CD8-positive, alpha-beta memory T cell (primary cell): ENCODE measurements at places on chromosomes 11 and 22.
A peak's percentile ranks its signal among the peaks of the same experiment; 100 is the strongest.

DNA sequence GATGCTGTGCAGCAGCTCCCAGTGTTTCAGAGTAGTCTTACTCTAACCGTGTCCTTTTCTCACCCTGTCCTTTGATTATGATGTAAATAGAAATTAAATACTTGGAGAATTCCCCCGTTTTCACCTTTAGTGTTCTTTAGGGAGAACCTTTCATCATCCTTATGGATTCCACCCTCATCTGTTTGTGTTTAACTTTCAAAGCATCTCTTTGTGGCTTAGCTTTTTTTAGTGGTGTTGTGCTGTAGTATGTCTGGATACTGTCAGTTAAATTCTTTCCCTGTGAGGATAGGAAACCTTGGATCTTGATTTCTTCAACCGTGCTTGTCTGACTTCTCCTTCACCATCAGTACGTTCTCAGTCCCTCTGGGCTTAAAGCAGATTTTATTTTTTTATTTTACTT lies 48.5 kb downstream of the PPP6R3 start:
- peaks cover 9% of the 10 kb centered on the region for H3K36me3 ChIP-seq
- no peaks in the 10 kb centered on the region for H3K27me3 ChIP-seq
- DNase-seq, result no peak
- no peak overlapping the region for H3K4me3 ChIP-seq
- H3K4me1 ChIP-seq, result peaks cover 35% of the 10 kb centered on the region

GRCh38 chr11:94183886-94184264 lies 55.2 kb downstream of the PANX1 start:
- DNase-seq, result no peak
- no peak overlapping the region for H3K27ac ChIP-seq
- H3K4me3 ChIP-seq, result no peak overlapping the region
- no peaks in the 10 kb centered on the region for H3K27me3 ChIP-seq
- peaks cover 7% of the 10 kb centered on the region for H3K36me3 ChIP-seq

DNA sequence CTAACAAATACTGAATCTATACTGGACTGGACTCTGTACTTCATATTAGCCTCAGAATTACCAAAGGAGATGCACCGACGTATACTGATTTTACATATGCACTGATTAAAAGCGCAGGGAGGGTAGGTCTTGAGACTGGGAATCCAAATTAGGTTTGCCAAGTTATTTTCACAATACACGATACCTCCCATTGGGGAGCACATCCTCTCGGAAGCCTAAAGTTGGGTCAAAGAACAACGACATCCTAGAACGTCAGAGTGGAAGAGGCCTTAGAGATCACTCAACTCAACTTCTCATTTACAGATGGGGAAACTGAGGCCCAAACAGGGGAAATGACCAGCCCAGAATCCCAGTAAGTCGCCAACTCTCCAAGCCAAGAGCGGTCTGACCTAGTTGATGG lies 626 bp downstream of the DNAL4 start:
- no peak for DNase-seq
- H3K36me3 ChIP-seq, result no peaks in the 10 kb centered on the region
- peak overlapping the region; percentile 44 for H3K4me3 ChIP-seq
- peak overlapping the region; percentile 76 for H3K27ac ChIP-seq

DNA sequence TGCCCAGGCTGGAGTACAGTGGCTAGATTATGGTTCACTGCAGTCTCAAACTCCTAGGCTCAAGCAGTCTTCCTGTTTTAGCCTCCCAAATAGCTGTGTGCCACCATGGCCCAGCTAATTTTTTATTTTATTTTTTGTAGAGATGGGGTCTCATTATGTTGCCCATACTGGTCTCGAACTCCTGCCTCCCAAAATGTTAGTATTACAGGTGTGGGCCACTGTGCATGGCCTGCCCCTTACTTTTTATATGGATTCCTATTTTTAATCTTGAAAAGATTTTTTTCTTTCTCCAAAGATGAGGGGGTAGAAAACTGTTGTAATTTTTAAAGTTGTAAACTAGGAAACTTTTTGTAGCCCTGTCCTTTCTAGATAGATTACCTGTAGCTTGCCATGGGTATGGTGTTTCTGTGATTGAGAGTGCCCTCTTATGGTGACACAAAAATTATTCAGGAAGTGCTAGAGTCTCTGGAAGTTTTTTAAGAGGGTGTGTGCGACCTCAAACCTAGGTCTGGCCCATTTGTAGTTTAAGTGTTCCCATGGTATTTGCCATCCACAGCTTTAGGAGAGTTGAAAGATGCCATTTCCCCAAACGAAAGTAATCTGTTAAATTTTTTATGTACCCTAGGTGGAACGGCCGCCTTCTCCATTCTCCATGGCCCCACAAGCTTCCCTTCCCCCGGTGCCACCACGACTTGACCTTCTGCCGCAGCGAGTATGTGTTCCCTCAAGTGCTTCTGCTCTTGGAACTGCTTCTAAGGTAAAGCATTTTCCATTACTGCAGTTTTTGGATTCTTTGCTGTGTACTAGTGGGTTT lies 32.4 kb downstream of the MCAM start:
- DNase-seq, result no peak
- H3K36me3 ChIP-seq, result peaks cover 19% of the 10 kb centered on the region
- no peaks in the 10 kb centered on the region for H3K27me3 ChIP-seq

- H3K4me1 ChIP-seq, result peaks cover 37% of the 10 kb centered on the region
- no peaks in the 10 kb centered on the region for H3K36me3 ChIP-seq
- no peak overlapping the region for H3K4me3 ChIP-seq
- H3K27me3 ChIP-seq, result peaks cover 19% of the 10 kb centered on the region
- peak; percentile 69 for DNase-seq
Measured at GRCh38 chr11:723120-723883, 17.3 kb downstream of the EPS8L2 start.

DNA sequence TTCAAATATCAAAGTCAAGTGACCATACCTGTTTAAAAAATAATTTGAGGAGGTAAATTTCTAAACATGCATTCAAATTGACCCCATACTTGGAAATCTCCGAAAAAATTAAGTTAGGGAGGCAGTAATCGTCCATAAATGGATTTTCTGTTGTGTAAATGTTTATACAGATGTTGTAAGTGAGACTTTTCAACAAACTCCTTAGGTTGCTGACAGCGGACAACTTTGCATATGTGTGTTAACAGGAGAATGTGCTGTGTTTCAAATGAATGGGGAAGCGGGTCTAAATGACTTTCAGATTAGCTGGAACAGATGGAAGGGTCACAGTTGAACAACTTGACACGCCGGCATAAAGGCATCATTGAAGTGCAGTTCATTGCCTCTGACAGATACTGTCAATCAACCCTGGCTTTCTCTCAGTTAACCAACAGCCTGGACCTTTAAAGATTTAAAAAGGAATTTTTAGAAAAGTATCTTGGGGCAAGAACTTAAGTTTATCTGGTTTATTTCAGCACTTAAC lies 98.2 kb upstream of the DBX1 start:
- no peak for DNase-seq
- H3K27ac ChIP-seq, result no peak overlapping the region
- H3K4me1 ChIP-seq, result no peaks in the 10 kb centered on the region
- no peaks in the 10 kb centered on the region for H3K36me3 ChIP-seq
- no peak overlapping the region for H3K4me3 ChIP-seq

GRCh38 chr11:65084598-65085375 lies 765 bp downstream of the ZFPL1 start:
- peaks cover 26% of the 10 kb centered on the region for H3K4me1 ChIP-seq
- DNase-seq, result no peak
- peak overlapping the region; percentile 91 for H3K27ac ChIP-seq
- peaks cover 13% of the 10 kb centered on the region for H3K36me3 ChIP-seq
- peak overlapping the region; percentile 86 for H3K4me3 ChIP-seq

GRCh38 chr22:25655371-25655935 lies 86.5 kb upstream of the MYO18B start:
- no peaks in the 10 kb centered on the region for H3K4me1 ChIP-seq
- H3K4me3 ChIP-seq, result no peak overlapping the region
- DNase-seq, result no peak
- H3K27ac ChIP-seq, result no peak overlapping the region
- H3K27me3 ChIP-seq, result no peaks in the 10 kb centered on the region

- no peak overlapping the region for H3K27ac ChIP-seq
- no peak for DNase-seq
- H3K4me3 ChIP-seq, result no peak overlapping the region
- H3K4me1 ChIP-seq, result no peaks in the 10 kb centered on the region
- no peaks in the 10 kb centered on the region for H3K36me3 ChIP-seq
Measured at GRCh38 chr11:119571311-119571710, 148.3 kb upstream of the THY1 start.

- H3K27ac ChIP-seq, result no peak overlapping the region
- no peaks in the 10 kb centered on the region for H3K27me3 ChIP-seq
- peak overlapping the region; percentile 50 for H3K4me3 ChIP-seq
- DNase-seq, result no peak
Measured at GRCh38 chr11:440065-441042, 1.5 kb downstream of the ANO9 start.

DNA sequence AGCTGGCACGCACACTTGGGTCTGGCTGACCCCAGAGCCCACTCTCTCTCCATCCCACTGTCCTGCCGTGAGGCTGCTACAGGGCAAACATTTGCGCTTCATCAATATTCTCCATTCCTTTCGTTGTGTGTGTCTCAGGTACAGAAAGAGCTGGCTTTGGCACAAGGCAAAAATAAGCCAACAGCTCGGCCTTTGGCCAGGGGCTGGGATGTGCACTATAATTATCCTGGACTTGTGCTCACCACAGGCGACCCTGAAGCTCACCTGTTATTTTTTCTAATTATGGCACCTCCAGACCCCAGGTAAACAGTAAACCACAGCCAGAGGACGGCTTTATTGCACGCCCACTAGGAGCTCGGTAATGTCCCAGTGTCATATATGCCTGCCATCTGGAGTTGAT lies 10.9 kb downstream of the ZMAT5 start:
- no peak overlapping the region for H3K4me3 ChIP-seq
- H3K27ac ChIP-seq, result no peak overlapping the region
- H3K36me3 ChIP-seq, result no peaks in the 10 kb centered on the region
- no peaks in the 10 kb centered on the region for H3K27me3 ChIP-seq
- H3K4me1 ChIP-seq, result peaks cover 8% of the 10 kb centered on the region

GRCh38 chr11:61713906-61714305 lies 33.7 kb downstream of the DAGLA start:
- no peak for DNase-seq
- no peaks in the 10 kb centered on the region for H3K36me3 ChIP-seq
- no peak overlapping the region for H3K27ac ChIP-seq
- no peaks in the 10 kb centered on the region for H3K4me1 ChIP-seq
- no peak overlapping the region for H3K4me3 ChIP-seq
